NCI-H1092 (cell line): ENCODE measurements at places on chromosomes 16 and 17.

- DNase-seq: no peak
These were observed 164.6 kb upstream of the ELAC2 start for GRCh38 chr17:13182450-13182849.

GRCh38 chr16:14513389-14514107, 116.5 kb downstream of the PARN start:
- no peak for DNase-seq

DNA sequence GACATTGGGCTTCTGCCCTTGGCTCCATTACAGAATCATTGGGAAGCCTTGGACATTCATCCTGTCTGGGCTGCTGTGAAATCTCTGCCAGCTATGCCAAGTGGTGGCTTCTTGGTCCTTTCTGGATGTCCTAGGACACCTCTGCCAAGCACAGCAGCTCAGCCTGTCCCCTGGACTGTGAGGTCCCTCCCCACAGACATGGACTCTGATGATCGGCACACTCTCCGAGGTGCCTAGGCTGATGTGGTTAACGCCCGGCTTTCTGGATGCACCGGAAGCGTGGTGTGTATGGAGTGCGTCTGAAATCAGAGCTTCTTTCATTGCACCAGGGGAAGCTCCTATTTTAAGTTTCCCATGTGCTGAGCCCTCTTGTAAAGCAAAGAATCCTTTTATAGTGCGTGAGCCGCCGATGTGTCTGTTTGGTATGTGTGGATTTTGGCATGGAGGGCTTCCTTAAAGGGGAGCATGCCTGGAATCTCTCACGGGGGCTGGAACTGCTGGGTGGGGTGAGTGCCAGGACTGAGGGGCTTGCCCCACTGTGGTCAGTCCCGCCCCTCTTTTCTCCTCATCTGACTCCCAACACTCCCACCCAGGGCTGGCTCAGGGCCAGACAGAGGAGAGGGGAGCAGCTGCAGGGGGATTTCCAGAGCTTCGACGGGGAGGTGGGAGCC, 7.0 kb upstream of the ARHGAP23 start:
- no peak for DNase-seq

DNA sequence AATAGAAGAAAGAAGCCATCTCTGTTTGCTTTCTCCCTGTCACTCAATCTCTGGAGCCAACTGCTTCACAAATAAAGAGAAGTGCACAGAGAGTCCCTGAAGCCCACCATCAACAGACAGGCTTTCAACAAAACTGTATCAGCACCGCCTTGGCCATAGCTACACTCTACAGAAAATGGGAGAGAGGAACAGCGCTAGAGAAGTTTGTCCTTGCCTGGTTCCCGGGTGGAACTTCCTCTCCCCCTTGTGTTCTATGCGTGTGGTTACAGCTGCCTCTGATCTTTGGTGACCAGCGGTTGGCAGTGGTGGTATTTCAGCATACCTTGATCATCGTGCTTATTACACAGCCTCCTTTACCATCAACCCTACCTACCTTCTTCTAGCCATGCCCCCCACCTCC, 91.4 kb upstream of the CCL2 start:
- no peak for DNase-seq

DNA sequence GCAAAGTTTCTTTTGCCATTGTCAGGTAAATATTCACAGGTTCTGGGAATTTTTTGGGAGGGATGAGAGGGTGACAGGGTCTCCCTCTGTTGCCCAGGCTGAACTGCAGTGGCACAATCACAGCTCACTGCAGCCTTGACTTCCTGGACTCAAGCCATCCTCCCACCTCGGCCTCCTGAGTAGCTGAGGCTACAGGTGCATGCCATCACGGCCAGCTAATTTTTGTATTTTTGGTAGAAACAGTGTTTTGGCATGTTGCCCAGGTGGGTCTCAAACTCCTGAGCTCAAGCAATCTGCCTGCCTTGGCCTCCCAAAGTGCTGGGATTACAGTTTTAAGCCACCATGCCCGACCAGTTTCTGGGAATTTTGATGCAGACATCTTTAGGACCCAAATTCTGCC, 53.0 kb downstream of the IQCK start:
- DNase-seq: no peak

- DNase-seq: no peak
These were observed 23.6 kb downstream of the COPZ2 start for GRCh38 chr17:48013876-48014594.

DNA sequence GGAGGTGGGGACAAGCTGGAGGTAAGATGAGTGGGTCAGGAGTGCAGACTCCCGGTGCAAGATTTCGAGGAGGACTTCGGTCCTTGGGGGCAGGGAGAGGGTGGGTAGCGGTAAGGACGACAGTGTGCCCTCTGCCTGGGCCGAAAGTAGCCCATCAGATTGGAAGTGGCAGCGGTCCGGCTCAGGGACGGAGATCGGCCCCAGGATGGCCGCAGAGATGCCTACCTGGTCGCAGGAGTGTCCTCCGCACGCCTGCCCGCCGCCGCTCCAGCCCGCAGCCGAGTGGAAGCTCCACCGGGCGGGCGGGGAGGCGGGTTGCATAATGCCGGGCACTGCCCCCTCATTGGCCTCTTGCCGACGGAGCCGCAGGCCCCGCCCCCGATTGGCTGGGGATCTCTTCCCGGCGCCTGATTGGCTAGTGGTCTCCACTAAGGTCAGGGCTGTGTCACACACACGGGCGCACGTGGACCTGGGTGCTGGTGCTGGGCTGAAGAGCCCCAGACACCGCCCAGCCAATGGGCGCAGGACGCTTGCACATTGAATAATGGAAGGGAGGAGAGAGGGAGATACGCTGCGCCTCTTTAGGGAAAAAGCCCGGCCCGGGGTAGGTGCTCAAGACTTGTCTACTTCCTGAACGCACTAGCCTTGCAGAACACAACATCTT, at the start of gene PER1:
TSS of gene PER1 (minus strand) at position 293 of the 664 bp plus-strand sequence. CDS start 1,698 bp downstream, outside the sequence.
- DNase-seq: peak; percentile 80

GRCh38 chr16:1614456-1615102, 2.4 kb downstream of the CRAMP1 start:
- no peak for DNase-seq

DNA sequence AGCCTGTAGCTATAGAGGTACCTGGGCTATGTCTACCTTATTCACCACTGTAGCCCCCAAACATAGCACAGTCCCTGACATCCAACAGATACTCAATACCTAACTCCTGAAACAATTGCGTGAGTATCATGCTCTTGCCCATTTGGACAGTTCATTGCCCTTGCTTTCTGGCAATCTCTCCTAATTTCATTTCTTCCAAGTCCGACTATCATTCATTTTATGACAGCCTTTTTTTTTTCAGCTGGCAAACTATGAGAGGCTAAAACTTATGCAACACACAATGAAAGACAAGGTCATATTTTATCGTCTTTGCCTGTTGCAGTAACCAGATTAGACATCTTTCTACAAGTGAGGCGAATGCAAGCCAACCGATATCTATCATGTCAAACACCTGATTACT, 169.2 kb downstream of the RBFOX1 start:
- DNase-seq: no peak

DNA sequence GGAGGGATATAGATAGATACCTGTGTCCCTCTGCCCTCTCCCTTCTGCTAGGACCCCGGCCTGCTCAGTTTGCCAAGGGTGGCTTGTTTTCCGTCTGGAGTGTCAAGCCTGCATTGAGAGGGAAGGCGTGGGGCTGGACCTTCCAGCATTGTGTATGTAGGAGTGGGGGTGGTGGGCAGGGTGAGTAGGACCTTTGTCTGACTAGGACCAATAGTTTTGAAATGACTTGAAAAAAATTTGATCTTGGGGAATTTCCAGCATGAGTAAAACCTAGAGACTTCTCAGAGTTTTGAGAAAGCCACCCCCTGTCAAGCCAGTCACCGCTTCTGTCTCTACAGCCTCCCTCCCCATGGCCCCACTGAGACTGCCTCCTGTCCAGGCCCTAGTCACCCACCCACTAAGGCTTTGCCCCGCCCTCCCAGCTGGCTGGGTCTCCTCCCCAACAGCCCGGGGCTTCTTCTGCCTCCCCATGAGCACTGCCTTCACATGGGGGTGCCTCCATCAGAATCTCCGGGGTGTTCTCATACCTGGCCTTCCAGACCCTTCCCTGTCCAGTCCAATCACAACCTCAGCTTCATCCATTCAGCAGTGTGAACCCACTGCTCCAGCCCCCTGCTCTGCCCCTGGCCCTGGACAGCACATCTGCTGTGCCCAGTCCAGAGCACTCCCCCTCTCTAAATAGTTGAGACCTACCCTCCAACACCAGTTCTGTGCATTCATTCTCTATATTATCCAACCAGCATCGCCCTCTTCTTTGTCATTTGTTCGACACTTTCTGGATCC, 207.0 kb downstream of the MSI2 start:
- no peak for DNase-seq

- DNase-seq: no peak
These were observed 78.1 kb downstream of the OR1D5 start for GRCh38 chr17:2985318-2985717.

DNA sequence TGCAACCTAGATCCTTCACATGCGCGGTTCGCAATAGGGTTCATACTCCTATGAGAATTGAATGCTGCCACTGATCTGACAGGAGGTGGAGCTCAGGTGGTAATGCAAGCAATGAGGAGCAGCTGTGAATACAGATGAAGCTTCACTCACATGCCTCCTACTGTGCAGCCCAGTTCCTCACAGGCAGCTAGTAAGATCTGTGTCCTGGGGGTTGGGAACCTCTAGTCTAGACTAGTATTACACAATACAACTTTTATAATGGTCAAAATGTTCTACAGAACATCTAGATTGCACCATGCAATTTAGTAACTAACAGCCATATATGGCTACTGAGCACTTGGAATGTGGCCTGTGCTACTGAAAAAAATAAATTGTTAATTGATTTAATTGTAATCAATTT, 26.7 kb downstream of the ABCA5 start:
- no peak for DNase-seq

- DNase-seq: no peak
These were observed 114.7 kb downstream of the ENGASE start for GRCh38 chr17:79189305-79189704.

DNA sequence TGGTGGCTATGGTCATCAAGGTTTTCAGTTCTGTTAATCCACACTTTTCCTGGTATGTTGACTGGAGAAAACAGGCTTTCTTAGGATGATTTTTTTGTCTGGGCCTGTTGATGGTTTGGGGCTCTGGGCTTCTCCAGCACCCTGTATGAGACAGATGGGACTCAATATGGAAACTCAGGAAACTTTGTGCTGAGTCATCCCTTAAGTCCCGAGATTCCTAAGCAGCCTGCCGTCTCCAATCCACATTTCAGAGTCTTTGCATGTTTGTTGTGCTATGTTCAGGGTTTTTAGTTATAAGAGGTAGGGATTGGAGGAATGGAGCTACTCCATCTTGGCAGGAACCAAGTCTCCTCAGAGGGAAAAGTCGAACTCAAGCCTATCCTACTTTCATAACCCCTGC, 253.3 kb upstream of the FOXF1 start:
- no peak for DNase-seq

DNA sequence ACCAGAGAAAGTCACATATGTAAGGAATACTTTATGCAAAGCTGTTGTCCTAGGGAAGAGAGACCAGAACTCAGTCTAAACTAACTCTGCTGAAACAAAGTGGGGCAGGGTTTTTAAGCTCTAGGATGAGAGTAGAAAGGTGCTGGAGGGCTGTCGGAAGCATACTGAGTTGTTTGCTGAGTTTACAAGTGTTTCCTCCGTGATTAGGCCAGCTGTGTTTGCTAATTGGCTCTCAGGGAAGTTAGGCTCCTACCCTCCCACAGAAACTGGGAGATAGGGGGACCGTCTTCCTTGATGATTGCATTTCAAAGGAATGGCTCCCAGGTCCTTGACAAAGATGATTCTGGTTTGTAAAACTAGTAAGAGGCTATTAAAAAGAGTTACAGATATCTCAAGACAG, 24.4 kb upstream of the CRYM start:
- DNase-seq: no peak

- DNase-seq: no peak
These were observed 36.8 kb downstream of the TNRC6C start for GRCh38 chr17:77995146-77995852.

DNA sequence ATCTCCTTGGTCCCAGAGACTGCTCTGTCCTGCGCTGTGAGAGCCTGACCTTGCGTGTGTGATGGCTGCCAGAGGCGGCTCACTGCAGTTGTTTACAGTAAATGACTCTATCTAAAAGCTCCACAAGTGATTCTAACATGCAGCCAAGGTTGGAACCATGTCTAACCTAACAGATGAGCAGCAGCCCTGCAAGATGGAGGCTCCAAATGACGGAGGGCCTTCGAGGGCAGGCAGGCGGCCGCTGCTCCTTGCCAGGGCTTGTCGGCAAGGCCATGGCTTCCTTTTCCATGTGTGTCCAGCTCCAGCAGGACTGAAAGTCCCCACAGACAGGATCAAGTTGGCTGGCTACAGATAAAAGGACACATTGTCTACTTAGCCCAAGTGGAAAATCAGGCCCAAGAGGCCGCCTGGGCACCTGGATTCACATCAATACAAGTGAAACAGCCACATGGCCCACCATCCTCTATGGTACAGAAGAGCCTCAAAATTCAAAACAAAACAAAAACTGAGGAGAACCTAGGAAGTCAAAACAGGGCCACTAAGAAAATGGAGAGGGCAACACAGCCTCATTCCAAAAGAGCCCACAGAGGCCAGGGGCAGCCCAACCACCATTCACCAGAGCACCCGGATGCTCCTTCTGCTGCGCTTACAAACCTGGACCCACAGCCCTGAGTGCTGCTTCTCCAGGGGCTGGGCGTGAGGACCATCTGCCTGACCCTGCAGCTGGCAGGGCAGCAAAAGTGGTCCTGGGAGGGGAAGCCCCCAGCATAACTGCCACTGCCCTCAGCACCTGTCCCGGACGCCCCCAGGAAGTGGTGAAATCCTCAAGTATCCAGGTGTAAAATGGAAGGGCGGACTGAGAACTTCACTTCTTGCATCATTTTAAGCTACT, 65.0 kb downstream of the AMFR start:
- no peak for DNase-seq

DNA sequence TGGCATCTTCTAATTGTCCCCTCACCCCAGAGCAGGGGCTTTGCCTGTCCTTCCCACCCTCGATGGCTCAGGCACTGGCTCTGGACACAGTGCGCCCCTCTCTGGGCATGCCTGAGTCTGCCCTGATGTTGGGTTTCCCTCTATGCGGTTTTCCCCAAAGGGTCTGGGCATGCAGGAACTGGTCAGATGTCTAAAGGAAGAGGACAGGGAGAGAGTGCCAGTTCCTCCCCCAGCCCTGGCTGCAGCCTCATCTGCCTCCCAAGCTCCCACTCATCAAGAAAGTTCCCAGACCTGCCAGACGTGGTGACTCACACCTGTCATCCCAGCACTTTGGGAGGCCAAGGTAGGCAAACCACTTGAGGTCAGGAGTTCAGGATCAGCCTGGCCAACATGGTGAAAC, 41.3 kb upstream of the PABPN1L start:
- DNase-seq: no peak

- DNase-seq: no peak
These were observed 6.9 kb downstream of the IFT20 start for GRCh38 chr17:28328325-28328724.

- no peak for DNase-seq
These were observed 10.3 kb upstream of the PVALEF start for GRCh38 chr17:81154961-81155360.

GRCh38 chr17:326010-326621, 26.5 kb downstream of the RPH3AL start:
- DNase-seq: no peak

DNA sequence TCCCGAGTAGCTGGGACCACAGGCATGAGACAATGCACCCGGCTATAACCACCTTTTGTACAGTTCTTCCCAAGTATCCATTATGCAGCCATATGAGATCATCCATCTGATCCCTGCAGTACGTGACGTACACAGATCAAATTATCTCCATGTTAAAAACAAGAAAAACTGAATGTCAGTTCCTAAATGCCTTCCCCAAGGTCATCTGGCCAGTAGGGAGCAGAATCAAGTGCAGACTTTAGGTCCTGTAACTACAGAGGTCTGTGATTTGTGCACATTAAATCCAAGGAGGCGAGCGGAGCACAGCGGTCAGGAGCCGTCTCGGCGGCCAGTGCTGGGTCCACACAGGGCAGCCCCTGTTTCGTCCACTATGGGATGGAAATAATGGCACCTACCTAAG, 23.7 kb downstream of the ZCCHC14 start:
- DNase-seq: no peak
